ENCODE measurements at places on chromosomes 5 and 9.

DNA sequence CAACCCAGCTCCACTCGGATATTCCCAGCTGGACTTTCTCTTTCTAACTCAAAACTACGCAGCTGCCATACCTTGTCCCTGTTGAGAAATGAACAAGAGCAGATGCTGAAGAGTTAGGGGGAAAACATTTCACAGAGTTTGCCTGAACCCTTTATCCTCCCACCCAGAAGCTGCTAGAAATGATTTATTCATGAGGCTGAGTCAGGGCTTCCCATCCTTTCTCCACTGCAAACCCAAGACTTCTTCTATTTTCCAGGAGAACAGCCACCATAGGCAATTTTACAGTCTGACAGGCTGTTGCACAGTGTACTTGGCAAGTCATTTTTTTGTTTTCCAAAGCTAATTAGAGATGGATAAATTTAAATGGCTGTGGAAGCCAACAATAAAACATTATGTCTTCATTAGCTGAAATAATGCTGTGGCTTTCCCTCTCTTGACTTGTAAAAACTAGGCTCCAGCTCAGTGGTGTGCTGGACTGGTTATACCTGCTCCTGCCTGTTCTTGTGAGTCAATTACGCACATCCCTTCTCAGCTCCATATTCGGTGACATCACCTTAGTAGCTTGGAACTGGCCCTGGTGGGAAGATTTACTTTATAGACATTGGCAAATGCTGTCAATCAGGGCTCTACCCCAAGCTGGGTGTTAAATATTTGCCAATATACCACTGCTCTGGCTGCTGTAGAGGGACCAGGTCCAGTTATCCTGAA lies 71.9 kb downstream of the KIF4B start:
- DNase-seq, result no peak

DNA sequence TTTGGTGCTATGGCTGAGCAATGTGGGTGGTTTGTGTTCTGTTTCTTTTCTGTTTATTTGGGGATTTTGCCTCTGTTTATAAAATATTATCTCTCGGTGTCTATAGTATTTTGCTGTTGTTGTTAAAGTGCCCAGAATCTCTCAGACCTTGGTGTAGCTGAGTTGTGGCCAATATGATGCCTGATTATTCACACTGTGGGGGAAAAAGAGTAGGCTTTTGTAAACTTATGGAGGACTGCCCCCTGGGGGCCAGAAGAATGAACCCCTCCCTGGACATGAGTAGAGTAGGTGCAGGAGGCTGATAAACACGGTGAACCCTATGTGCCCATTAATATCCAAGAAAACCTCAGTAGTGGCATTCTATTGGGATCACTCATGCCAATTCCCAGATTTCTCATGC lies 49.0 kb upstream of the DPYSL3 start:
- no peak for DNase-seq

GRCh38 chr5:125049721-125050702 lies 303.6 kb upstream of the ZNF608 start:
- no peak for DNase-seq

DNA sequence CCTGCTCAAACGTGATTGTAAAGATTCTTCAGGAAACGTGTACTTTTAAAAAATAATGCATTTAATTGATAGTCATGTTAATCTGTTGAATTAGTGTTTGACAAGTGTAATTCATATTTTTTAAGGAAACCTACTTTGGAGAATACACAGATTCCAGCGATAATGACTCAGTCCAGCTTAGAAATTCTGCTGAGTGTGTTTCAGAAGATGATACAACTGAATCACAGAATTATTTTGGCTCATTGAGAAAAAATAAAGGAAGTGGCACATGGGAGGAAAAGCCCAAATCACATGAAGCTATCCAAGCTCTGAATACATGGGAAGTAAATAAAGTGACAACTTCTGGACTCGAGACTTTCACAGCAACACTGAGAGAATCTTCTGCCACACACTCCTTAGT lies 37.8 kb downstream of the ICE1 start:
- no peak for DNase-seq

GRCh38 chr9:123928533-123929176 lies 1.3 kb downstream of the DENND1A start:
- no peak for DNase-seq

- no peak for DNase-seq
Measured at GRCh38 chr9:86549920-86550319, 195.7 kb upstream of the TUT7 start.

DNA sequence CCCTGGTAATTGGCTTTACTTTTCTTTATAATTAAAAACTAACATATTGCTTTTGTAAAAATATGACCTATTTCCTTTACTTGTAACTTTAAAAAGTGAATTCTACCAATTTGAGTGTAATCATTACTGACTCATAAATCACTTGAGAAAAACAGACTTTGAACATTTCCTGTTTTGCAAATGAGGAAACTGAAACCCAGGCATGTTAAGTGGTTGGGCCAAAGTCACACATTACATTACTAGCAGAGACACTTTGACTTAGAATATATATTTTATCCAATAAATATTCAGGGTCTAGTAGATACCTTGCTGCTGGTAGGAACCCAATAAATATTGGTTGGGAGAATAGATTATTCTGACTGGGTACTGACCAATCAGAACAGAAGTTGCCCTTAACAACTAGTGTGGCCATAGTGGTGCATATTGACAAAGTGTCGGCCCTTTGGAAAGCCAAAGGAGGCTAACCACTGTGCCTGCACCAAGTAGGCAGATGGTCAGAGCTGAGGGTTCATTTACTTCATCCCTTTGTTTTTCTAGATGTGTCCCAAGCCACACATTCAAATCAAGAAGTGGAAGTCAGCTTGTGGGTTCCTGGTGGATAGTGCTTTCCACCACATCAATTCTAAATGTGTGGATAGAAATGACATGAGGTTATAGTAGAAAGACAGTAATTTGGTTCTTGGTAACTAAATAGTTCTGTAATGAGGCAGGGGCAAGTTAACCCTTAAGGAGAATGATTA lies 365.1 kb upstream of the RIOK2 start:
- no peak for DNase-seq

- DNase-seq, result no peak
Measured at GRCh38 chr9:7119612-7120011, 361.8 kb downstream of the KDM4C start.

DNA sequence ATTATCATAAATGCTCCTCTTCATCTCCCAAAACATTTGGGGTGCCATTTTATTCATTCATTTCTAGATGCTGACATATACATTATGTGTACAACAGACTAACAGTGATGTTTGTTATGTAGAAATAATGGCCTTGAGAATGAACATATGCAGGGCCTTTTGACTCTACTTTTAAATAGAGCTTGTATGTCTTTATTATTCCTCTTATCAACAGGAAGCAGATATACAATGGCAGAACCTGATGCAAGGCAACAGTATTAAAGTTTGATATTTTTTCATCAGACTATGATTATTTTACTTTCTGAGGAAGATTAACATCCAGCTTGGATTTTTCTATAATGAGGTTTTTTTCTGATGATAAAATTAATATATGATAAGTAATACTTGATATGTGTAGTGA lies 44.1 kb downstream of the SNX18 start:
- no peak for DNase-seq

DNA sequence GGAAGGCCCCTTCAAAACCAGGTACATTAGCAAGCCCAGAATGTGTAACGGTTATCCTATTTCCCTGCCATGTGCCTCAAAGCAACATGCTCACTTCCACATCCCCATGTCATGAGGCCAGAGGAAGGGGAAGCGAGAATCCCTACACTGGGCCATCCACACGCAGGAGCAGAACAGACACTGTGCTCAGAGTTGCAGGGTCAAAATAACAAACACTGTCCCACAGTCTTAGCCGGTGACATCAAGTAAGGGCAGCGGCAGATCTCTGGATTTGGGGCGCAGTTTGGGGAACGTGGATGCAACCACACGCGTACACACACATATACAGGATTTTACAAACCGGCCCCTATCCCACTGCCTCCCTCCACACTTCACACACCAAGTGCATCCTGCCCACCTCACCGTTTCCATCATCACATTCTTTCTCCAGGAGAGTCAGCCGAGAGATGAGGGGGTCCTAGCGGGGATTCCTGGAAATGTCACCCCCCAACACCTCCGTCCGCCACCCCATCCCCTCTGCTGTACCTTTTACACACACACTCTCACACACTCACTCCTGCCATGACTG lies 776 bp downstream of the APBA1 start:
- no peak for DNase-seq

- no peak for DNase-seq
Measured at GRCh38 chr9:137547687-137548543, 2.3 kb downstream of the PNPLA7 start.

DNA sequence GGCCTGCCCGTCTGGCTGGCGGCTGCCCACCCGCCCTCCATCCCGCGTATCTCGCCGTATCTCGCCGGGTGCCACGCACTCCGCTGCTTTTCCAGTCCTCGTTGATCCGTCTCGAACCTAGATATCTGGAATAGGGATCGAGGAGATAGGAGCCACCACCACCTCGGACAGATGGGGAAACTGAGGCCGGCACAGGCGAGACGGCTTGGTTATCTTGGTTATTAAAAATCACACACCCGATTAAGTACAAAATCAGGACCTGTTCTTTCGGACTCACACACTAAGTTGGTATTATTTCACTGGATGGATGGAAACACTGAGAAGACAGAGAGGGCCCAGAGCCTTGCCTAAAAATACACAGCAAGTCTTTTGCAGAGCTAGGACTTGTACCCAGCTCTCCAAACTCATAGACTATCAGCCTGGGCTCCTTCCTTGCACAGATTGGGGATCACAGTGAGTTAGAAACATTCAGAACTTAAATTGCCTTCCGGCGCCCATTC lies 678 bp downstream of the SLC26A2 start:
- DNase-seq, result no peak

DNA sequence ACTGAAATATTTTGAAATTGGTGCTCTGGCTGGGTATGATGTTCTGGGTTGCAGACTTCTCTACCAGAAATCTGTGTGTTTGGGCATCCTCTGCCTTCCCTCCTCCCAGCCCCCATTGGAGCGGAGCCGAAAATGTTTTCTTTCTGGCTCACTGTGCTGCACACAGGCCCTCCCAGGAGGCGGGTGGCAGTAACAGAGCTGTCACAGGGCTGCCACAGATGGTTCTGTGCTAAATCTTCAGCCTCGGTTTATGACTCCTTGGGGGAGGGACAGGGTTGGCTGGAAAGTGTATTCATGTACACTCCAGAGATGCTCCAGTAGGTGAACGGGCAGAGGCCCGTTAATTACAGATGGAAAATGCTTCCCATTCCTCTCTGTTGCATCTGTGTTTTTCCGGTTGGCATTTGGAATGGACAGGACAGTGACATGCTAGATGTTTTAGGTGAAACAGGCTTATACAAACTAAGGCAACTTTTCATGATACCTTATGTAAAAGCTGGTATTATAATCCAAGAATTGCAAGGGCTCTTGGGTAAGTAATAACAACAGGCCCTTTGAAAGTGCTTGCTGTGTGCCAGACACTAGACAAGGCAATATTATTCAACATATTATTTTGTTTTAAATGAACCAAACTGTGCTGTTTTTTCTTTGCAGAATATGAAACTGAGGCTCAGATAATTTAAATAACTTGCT lies 180.2 kb downstream of the ADCY2 start:
- DNase-seq, result no peak

GRCh38 chr5:45799388-45799787 lies 103.2 kb upstream of the HCN1 start:
- no peak for DNase-seq

DNA sequence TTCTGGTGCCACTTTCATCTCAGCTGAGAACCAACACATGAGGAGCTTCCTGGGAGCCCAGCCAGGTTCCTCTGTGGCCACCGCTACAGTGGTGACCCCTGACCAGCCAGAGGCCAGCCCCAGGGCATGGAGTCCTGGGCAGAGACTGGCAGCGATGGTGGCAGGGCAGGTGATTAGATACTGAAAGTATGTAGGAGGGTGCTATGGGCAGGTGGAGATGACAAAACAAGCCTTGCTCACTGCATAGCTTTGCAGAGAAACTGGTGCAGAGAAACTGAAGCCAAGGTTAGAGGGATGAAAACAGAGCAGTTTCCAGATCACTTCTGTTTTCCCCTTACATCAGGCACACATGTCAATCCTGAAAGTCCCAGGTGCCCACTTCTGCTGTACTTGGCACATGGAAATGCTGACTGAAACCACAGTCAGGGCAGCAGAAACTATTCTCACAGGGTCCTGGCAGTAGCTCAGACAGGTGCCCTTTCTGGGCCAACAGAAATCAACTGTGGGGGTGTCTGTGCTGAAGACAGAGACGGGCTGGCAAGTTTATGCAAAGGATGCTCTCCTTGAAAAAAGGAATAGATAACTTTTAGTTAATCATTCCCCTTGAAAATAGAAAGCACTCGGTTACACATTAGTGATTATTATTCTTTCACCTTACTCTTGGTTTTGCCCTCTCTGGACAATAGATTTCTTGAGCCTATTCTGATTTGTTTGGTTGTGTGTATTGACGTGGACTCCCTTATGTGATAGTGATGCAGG lies 90.3 kb downstream of the ANKRD55 start:
- no peak for DNase-seq

- DNase-seq, result no peak
Measured at GRCh38 chr9:114652776-114653555, 4.6 kb downstream of the TEX53 start.

DNA sequence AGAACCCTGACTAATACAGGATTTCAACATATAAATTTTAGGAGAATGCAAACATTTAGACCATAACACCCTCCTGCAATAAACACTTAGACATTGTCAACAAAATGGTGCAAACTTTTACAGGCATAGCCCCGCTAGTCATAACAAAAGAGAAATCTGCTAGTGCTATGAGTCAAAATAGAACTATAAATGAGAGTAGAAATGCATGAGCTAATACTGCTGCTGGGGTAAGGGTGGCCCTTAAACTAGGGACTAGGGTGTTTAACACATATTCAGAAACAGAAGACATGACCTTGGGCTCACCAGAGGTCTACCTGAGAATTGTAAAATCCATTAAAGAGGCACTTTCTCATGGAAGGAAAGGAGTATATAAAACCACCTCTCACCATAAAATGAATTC lies 131.6 kb downstream of the TLR4 start:
- no peak for DNase-seq

DNA sequence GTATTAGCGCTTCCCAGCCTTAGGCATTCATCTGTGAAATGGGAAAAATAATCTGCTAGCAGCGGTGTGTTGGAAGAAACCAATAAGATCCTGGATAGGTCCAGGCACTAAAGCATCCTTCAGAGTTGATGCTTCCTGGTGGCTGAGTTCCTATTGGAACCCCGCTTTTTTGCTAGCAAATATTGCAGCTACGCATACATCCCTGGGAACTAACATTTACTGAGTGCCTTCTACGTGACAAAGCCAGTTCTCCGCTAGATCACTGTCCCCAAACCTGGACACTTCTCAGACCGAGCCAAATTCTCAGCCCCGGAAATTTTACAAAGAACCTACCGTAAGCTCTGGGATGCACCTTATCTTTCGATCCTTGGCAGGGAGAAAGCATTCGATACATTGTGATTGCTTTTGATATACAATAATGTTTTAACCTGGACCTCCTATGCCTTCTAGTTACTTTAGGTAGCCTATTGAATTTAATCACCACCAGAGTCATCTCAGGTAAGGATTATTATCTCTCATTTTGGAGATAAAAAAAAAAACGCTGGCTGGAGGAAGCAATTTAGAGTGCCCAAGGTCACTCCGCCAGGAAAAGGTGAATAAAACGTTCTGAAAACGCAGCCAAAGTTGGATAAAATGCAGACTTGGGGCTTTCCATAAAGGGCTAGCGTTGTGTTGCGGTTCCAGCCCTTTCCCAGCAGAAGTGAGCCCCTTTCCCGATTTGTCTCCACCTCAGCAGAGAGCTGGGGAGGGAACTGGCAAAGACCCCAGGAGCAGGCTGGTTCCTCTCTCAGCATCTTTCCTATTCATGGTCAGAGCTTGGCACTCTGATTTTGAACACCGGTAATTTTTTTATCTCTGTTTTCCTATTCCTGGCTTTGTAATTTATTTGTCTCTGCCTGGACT lies 2.6 kb upstream of the MSX2 start:
- DNase-seq, result no peak

Measured in activated naive CD4-positive, alpha-beta T cell (primary cell).